CD4-positive, alpha-beta T cell treated with Interleukin-12 subunit alpha and Interleukin-12 subunit beta, for 1 hour (primary cell): ENCODE measurements at places on chromosomes 6 and 20.

GRCh38 chr6:159466926-159467325 is 226.1 kb downstream of the SOD2 start:
- no peak for DNase-seq

DNA sequence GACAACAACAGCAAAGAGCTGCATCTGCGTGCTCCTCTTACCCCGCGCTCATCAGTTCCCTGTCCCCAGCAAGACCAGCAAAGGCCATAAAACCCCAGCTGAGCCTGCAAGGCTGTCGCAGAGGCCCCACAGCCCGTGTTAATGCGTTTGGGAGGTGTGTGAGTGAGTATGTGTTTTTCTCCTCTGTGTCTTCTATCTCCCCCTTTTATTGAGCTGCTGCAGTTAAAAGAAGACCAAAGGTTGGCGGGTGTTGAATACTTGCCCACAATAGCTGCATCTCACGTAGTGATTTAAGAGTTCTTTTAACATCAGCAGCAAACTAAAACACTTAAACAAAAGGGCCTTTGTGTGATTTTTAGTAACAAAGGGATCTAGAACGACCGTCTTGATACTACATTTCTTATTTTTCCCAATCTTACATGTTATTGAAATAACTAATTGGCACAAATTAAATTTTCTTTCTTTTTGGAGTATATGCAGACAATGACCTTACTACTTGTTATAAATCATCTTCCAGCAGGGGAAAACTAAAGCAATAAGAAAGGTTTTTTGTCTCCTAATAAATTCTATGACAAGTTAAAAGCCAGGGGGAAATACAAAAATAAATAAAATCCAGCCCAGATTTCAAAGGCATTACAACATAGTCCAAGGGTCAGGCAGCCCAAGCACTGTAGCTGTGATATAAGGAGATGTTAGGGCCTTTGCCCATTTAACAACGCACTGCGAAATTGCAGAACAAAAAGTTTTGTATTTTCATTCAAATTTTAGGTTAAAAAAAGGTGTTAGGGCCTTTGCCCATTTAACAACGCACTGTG is 27.2 kb upstream of the CNKSR3 start:
- DNase-seq, result no peak

DNA sequence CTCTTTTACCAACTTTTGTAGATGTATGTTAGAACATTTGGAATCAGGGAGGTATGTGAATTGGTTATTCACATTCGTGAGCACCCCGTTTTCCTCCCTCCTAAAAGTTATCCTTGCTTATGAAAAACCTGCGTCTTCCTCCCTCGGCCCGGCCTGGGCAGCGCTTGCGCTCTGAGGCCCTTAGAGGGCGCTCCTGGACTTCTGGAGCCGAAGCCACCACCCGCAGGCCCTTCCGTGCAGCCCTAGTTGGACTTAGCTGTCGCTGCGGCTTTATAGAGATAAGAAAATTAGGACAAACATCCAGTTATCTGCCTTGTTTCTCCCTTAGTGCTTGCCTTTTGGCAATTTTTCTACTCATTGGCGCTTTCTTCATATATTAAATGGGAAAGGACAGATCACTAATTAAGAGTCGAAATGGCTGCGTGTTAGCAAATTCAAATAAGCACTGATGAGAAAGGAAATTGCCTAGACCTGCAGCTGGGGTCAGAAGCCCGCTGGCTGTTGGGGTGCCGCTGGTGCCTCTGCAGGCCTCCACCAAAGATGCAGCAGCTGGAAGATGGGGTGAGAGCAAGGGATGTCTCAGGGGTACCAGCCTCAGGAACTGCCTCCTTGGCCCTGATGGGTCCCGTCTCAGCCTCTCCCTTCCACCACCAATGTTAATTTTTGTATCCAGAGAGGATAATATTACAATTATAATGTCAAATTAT is 5.2 kb downstream of the FNDC1 start:
- peak; percentile 70 for DNase-seq

DNA sequence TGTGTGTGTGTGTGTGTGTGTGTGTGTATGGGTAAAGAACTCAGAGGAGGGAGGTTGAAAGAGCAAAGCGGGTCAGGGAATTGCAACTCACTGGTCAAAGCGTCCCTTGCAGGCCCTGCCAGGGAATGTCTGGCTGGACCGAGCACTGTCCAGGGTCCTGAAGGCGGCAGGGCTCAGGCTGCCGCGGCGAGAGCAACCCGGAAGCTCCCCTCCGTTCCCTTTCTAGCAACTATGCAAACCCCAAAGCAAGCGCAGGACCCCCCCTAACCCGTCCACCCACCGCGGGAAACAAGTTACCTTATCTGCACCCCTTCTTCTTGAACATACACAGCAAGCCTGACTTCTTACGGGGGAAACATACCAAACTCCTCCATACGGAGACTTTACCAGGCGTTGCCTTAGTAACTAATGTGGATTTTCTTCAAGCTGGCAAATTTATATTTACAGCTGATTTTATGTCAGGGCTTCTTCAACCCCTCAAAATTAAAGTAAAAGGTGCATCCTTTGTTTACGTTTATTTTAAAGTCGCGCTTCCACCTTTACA is 538 bp upstream of the GRM1 start:
- peak; percentile 5 for DNase-seq

GRCh38 chr6:170176898-170177771 is 113.7 kb downstream of the DLL1 start:
- no peak for DNase-seq

DNA sequence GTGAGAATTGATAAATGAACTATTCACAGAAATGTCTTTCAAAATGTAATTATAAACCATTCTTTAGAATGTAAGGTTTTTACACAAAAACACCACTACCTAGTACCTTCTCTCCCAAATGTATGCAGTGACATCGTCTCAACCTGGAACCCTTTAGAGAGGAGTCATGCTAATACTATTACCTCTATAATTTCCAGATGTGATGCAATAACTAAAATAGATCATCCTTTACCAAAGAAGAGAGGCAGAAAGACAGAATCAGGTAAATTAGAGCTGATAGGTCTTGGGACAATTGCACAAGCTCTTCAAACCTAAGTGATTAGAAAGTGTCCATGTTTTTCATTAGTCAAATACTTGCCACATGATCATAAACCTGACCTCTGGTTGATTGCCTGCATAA is 96.7 kb downstream of the HDGFL1 start:
- no peak for DNase-seq

DNA sequence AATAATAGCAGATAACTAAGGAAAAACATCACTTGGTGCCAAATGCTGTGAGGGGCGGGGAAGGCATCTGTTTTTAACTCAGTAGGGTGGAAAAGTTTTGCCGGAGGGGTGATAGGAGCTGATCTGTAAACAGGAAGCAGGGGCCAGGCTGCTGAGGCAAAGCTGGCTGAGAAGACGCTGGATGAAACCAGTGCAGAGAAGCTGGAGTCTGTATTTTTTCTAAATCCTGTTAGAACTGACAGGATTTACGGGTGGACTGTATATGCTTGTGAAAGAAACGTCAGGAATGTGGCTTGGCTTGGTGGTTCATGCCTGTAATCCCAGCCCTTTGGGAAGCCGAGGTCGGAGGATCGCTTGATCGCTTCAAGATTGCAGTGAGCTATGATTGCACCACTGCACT is 5.6 kb downstream of the PCMTD2 start:
- no peak for DNase-seq

DNA sequence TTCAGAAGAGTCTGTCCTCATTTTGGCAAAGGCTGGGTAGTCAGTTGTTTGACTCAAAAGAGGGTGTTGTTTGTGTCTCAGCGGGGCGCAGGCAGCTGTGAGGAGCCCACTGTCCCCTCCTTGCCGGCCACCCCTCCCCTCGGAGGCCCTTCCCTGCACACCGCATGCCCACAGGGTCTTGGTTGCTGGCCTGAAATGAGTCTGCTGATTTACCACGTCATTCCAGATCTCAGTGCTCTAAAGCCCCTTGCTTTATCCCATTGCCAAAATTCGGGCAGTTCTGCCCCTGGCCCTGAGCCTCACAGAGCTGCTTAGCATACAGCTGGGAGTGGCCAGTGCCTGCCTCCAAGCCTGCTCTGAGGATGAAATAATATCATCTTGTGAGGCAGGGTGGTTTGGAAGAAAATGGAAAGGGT is 220.7 kb downstream of the UST start:
- no peak for DNase-seq

DNA sequence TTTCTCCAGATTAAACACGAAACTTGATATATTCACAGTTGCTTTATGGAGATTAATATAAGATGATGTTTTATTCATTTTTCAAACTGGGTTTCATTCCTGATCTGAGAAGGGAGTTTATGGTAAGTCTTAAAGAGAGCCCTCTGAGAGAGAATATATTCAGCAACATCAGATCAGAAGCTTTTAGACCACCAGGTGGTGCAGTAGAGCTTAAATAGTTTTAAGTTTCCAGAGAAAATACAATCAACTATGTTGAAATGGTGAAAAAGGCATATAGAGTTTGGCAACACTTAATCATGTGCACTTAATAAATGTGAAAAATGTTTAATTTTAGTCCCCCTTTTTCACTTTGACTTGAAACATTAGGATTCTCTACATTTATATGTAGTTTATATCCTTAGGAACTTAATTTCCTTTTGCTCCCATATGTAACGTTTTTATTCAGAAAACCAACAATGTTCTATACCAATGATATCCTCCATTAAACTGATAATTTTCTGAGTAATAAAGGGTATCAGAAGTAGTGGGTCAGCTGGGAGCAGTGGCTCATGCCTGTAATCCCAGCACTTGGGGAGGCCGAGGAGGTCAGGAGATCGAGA is 86.4 kb upstream of the CLDN20 start:
- peak; percentile 61 for DNase-seq

GRCh38 chr6:44471271-44471981 is 83.9 kb downstream of the CDC5L start:
- DNase-seq, result no peak

DNA sequence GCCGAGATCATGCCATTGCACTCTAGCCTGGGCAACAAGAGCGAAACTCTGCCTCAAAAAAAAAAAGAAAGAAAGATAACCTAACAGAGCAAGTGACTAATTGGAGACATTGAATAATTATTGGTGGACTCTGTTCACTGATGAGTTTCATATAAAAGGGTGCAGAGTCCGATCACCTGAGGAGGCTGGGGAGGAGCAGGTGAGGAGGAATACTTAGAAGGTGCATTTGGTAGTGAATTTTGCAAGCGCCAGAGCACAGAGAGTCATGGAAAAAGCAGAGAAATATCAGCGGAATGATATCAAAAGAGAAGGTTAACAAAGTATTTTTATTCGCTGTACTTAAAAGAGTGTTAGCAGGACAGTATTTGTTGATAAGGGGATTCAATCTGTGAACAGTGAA is 44.4 kb downstream of the CD2AP start:
- DNase-seq, result no peak

GRCh38 chr6:18595774-18596530 is 208.8 kb downstream of the RNF144B start:
- DNase-seq, result peak; percentile 42

DNA sequence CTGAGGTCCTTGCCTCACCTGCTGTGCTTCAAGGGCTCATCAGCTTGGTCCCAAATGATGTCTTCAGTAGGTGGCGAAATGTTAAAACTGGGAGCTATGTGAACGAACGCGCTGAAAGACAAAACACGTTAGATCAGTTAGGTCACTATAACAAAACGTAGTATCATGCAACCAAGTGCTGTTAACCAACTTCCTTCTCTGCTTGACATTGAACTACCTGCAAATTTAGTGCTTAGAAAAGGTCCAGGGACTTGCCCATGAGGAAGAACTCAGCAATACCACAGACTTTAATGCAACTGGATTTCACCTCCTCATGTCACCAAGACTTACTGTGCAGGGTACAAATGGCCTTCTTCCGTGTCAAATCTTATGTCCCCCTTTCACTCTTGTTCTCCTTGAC is 24.8 kb downstream of the BACH2 start:
- peak; percentile 33 for DNase-seq

- DNase-seq, result no peak
These were observed 68.2 kb downstream of the TBX18 start for GRCh38 chr6:84696166-84696565.

GRCh38 chr6:34359418-34360158 is 32.9 kb downstream of the NUDT3 start:
- no peak for DNase-seq

DNA sequence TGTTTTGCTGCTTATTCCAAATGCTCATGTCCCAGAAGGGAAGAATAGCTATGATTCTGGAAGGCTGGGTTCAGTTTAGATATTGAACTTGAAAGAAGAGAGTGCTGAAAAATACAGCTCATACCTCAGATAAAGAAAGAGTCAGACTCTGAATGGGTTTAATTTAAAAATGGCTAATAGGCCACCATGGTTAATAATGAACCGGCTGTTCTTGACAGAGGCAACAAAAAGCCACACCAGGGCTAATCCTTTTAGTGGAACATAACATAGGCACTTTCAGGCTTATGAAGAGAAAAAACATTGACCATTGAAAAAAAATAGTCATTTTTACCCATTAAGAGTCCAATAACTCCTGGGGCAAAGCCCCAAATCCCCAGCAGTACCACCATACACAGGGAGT is 59.4 kb downstream of the TNFRSF21 start:
- no peak for DNase-seq

GRCh38 chr6:120587381-120587780 is 746.9 kb downstream of the TBC1D32 start:
- no peak for DNase-seq

- DNase-seq, result no peak
These were observed 95.6 kb downstream of the RAMACL start for GRCh38 chr6:166490671-166491500.

DNA sequence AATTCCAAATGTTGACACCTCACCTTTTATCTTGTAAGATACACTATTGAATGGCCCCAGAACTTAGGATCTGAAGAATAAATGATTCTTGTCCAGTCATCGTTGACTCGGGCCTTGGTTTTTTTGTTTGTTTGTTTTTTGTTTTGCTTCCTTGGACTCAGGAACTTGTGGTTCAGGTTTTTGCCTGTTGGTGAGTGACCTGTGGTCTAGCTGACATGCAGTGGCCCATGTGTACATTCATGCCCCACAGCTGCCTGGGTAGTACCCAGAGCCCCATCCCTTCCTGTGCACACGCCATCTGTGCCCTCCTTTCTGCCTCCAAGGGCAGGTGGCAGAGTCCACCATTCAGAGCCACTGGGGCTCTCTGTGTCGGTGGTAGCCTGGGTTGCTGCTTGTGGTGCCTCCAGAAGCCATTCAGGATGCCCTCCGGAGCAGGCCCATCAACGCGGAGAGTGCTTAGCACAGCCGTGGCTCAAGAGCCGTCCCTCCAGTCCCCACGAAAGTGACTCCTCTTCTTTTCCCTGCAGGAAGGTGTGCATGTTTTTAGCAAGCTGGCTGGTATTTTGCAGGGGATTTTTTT is 85.9 kb downstream of the SYNJ2 start:
- DNase-seq, result no peak

DNA sequence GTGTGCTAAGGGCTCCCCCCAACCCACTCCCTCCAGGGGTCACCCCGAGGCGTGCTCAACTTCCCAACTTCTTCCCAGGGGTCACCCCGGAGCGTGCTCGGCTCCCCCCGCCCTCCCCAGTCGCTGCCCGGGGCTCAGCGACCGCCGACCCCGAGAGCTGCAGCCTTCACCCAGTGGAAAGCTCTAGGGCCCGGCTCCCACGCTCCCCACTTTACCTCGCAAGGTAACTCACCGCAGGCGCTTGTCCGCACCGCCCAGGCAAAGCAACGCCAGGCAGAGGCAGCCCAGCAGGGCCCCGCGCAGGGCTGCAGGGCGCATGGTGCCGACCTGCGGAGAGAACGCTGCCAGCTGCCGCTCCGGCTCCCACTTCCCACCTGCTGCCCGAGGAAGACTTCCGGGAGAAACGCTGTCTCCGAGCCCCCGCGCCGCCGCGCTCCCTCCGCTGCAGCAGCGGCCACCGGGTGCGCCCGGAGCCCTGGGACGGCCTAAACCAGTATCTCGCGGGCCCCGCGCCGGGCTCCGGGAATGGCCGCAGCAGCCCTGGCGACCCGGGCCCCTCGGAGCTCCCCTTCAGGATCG is 396 bp downstream of the RNASET2 start:
- DNase-seq, result no peak
